ENCODE measurements at places on chromosomes 11 and 22.

DNA sequence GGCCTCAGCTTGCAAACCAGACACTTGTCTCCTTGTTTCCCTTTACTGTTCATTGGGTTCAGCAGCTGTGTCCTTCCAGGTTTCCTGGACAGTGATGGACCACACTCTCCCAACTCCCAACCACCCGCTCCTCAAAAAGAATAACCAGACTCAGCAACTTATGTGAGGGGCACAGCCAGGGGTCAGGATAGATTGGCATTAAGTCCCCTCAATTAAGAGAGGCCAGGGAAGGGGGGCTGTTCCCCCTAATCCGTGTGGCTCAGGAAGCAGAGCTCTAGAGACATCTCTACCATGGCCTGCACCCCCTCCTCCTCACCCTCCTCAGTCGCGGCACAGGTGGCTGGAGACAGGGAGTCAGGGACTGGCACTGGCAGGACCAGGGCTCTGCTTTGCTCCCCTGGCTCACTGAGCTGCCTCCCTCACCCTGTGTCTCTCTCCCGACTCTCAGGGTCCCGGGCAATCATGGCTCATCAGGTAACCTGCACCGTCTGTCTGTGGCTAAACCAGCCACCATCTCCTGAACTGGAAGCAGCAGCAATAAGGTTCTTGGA is 111.7 kb downstream of the ZNF280B start:
- no peak for DNase-seq

DNA sequence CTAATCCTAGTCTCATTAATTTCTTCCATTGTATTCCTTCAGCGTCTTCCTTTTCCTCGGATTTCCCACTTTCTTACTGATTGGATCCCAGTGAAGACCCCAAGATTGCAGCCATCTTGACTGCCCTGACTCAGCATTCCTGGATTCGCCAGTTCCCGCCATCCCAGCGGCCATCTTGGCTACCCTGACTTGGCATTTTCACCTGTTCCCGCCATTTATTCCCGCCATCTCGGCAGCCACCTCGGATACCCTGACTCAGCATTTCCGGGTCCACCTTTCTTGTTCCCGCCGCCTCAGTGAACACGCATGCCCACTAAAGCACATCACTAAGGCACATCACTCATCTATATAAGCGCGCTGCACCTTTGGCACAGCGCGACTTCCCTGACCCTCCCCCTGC is 13.8 kb upstream of the OR56A3 start:
- DNase-seq = no peak

- DNase-seq = no peak
These were observed 796 bp upstream of the SF3B2 start for GRCh38 chr11:66051371-66051765.

- no peak for DNase-seq
These were observed 19.5 kb downstream of the TSPAN32 start for GRCh38 chr11:2321311-2321683.

GRCh38 chr11:10451426-10452116 is 3.5 kb upstream of the AMPD3 start:
- DNase-seq = no peak

DNA sequence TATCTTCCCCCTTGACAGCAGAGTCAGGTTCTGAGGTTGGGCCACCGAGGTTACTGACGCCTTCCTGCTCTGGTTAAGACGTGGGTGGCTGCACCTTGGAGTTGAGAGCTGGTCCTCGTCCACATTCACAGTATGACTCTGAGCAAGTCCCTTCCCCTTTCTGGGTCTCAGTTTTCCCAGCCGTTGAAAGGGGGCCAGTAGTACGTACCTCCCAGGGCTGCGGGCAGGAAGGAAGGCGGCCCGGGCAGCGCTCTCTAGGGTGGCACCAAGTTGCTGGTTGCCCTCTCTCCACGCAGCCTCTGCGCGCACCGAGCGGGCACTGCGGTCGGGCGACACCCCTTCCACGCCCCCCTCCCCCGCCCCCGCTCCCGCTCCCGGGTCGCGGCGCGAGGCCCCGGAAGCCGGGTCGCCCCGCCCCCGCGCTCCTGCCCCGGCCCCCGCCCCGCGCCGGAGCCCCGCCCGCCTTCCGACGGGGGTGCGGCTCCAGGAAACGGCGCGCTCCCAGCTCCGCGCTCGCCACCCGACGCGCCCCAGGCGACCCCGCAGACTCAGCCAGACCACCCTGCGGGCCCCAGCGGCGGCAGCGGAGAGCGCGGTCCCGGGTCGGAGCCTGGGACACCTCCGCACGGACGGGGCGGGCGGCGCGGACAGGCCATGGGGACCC is at the start of gene EHBP1L1:
Gene EHBP1L1 (plus strand): TSS at position 486 of the 664 bp plus-strand sequence. CDS start 250 bp downstream, outside the sequence.
- DNase-seq = peak; percentile 43

GRCh38 chr22:46163557-46163888 is 13.2 kb downstream of the PPARA start:
- DNase-seq = no peak

- DNase-seq = no peak
These were observed 15.4 kb downstream of the ASRGL1 start for GRCh38 chr11:62352355-62353336.

DNA sequence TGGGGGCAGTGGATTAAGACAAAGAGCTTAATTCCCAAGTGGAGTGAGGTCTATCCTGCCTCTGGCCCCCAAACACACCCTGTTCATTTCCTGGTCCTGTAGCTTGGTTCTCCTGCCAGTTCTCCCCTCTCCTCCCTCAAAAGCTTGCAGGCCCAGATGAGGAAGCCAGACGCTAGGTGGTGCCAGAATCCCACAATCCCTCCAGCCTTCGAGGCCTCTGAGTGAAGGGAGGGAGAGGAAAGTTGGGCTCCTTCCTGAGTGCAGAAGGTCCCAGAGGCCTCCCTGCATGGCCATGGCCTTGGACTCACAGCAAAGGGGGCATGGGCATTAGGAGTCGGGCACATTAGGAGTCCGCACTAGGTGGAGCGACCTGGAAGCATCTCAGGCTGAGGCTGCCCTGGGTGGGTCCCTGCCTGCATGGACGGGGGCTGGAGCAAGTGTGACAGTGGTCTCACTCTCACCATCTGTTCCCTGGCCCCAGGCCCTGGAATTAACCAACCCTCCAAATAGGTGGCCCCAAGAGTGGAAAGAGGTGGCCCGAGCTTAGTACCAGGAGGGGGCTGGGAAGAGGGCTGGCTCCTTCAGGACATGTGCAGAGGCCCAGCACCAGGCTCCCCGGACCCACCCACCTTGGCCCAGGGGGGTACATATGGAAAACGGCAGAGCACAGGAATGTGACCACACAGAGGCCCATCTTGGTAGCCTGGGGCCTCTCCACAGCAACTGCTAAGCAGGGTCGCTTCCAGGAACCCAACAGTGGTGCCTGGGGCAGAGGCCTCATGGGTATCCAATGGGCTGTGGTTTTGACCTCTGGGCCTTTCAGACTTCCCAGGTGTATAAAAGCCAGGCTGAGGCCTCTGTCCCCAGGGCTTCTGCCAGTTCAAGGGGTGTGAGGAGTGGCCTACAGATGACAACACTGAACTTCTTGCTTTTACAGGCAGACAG is 5.2 kb downstream of the FXYD2 start:
- DNase-seq = no peak
